ENCODE measurements at places on chromosomes 1 and 21.

- peak; percentile 35 for DNase-seq
These were observed 173.5 kb downstream of the GALNT2 start for GRCh38 chr1:230240446-230241086.

DNA sequence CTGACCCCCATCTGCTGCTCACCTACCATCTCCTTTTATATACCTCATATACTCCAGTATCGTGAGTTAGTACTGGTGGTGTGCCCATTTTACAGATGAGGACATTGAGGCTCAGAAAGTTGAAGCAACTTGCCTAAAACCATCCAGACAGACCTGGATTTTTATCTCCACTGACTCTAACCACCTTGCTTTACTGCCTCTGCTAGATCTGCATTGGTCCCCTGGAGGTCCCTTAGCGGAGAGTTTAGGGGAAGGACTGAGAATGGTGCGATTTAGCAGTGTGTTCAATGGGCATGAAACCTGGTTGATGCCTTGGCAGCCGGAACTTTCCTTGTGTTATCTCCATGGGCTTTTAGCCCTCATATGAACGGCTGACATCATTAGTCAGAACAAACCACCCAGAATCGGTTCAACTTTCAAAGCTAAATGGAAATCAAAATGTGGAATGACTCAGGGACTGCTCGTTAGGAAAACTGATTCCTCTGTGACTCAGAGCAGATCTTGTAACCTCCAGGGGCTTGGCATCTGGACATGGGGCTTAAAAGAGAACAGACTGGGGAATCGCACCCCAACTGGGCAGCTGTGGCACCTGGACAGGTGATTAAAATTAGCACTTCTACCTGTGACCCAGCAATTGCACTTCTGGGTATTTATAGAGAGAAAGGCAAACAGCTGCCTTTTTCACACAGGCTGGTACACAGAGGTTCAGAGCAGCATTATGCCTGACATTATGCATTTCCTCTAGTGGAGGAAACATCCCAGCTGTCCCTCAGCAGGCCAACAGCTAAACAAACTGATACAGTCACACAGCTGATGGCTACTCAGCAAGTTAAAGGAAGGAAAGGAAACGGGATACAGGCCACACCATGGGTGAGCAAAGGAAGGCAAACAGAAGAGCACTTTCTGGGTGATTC lies 25.3 kb downstream of the TMEM51 start:
- peak; percentile 88 for DNase-seq

DNA sequence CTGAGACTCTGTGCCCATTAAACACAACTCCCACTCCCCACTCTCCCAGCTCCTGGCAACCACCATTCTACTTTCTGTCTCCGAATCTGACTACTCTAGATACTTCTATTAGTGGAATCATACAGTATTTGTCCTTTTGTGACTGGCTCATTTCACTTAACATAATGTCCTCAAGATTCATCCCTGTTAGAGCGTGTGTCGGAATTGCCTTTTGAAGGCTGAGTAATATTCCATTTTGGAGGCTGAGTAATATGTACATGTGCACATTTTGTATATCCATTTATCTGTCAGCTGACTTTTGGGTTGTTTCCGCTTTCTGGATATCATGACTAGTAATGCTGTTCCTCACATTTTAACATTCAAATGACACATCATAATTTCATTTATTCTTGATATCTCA lies 30.3 kb downstream of the GALNT2 start:
- DNase-seq, result no peak

- no peak for DNase-seq
These were observed 1.5 kb downstream of the PTGFRN start for GRCh38 chr1:116911188-116911553.

- no peak for DNase-seq
These were observed 3.2 kb downstream of the IL23R start for GRCh38 chr1:67169496-67169895.

DNA sequence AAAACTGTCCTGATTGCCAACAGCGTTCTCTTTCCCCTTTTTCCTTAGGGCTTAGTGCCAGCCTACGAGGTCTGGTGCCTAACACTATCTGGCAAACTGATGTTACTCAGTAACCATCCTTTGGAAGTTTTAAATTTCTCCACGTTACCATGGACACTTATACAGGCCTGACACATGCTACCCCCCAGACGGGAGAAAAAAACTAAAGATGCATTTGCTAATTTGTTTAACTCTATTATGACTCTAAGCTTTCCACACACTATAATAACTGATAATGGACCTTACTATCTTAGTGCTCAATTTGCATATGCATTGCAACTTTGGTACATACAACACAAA lies 36.8 kb downstream of the CLCA1 start:
- DNase-seq, result no peak

DNA sequence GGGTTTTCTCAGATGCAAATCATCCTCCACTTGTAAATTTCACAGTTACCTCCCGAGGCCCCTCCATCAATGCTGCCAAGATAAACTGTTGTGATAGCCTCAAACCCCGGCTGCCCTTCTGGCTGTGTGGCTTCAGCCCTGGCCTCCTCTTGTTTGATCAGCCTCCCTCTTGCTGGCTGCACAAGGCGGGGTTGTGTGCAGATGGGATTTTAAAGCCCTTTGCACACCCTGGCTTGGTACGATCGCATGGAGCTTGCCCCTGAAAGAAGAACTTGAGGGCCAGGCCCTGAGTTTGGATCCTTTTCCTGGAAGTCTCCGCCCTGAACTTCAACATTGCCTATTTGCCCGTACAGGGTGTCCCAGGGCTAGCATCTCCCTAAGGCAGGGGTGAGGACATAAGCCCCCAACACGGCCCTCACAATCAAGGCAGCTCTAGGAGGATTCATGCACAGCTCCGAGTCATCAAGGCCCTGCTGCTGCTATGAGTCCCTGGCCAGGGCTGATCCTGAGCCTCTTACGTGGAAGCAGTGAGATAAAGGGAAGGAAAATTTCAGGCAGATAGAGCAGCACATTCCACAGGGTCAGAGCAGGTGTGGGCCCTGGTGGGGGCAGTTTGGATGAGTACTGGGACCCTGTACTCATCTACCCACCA lies 181.2 kb upstream of the VAMP3 start:
- no peak for DNase-seq

DNA sequence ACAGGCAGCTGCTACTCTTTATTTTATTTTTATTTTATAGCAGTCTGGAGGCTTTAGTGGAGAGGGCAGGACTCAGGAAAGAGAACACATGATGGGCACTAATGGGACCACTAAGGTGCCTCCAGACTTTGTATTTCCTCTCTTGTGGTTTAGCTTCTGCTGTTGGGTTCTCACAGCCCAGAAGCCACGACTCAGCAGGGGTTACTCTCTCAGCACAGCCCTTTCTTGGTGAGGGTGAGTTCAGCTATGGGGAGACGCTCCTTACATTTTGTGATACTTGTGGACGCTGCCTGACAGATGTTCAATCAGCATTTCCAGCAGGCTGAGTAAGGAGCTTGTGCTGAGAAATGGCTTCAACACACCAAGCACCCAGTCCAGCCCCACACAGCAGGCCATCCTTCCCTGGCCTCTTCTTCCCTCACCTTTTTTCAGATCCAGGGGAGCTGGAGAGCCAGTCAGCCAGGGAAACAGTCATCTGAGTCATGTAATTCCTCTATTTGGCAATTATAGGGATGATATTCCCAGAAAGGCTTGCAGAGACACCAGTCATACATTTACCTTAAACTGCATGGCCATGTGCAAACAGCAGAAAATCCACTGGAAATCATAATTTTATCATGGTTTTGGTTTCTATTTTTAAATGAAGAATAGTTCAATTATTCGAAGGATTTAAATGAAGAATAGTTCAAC lies 53.2 kb upstream of the RAB3GAP2 start:
- no peak for DNase-seq

GRCh38 chr1:66422804-66423203 lies 111.1 kb upstream of the SGIP1 start:
- no peak for DNase-seq

DNA sequence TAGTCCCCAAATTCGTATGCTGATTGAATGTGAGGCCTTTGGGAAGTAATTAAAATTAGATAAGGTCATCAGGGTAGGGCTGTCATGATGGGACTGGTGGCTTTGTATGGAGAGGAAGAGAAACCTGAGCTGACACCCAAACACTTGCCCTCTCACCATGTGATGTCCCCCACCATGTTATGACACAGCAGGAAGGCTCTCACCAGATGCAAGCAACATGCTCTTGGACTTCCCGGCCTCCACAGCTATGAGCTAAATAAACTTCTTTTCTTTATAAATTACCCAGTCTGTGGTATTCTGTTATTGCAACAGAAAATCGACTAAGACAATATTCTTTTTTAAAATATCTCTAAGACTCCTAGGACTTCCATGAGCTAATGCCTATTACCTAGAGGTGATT lies 43.6 kb upstream of the GUCA2B start:
- peak; percentile 44 for DNase-seq

DNA sequence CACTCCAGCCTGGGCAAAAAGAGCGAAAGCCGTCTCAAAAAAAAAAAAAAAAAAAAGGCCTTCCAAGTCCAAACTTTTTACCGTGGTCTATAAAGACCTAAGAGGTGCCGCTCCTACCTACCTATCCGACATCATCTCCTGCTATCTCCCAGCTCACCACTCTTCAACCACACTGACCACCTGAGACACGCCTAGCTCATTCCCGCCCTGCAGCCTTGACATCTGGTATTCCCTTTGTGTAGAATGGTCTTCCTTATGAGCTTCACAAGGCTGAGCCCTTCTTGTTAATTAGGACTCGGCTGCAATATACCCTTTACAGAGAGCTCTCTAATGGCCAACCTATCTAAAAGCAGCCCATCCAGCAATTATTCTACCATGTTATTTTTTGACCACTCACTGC lies 680 bp downstream of the MAGOH start:
- DNase-seq, result no peak

- DNase-seq, result peak; percentile 7
These were observed 34.3 kb upstream of the RAP1GAP start for GRCh38 chr1:21703318-21703963.

- DNase-seq, result peak; percentile 25
These were observed 5.7 kb downstream of the QSOX1 start for GRCh38 chr1:180160357-180160756.

DNA sequence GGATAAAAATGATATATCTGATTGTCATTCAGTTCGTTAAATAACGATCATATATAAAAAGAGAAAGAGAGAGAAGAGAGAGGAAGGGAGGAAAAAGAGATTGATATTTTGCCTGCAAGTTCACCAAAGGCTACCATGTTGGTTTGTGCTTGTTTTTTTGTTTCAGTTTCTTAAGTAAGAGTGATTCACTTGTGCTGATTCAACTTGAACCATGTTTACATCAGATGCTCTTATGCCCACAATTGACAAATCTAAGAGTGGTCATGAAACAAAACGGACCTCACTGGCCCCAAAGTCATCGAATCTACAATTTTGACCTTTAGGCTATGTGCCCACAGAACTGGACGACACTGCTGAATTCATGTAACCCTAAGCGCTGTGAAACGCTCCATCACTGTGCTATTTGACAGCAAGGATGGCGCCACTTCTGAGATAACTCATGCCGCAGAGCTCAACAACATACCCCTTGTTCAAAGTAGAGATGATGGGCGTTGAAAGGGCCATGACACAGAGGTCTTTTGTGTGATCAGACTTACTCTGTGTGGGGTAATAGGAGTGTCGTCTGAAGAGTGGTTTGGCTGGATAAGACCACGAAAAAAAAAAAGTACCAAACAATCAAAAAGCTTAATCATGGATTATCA lies 481.4 kb downstream of the SETD4 start:
- DNase-seq, result peak; percentile 62

Measured in suppressor macrophage treated with lipopolysaccharide for 4 hours (primary cell).